ENCODE measurements at places on chromosomes 16 and 17.

GRCh38 chr16:5575646-5576245 lies 478.2 kb upstream of the EEF2KMT start:
- no peak for DNase-seq

DNA sequence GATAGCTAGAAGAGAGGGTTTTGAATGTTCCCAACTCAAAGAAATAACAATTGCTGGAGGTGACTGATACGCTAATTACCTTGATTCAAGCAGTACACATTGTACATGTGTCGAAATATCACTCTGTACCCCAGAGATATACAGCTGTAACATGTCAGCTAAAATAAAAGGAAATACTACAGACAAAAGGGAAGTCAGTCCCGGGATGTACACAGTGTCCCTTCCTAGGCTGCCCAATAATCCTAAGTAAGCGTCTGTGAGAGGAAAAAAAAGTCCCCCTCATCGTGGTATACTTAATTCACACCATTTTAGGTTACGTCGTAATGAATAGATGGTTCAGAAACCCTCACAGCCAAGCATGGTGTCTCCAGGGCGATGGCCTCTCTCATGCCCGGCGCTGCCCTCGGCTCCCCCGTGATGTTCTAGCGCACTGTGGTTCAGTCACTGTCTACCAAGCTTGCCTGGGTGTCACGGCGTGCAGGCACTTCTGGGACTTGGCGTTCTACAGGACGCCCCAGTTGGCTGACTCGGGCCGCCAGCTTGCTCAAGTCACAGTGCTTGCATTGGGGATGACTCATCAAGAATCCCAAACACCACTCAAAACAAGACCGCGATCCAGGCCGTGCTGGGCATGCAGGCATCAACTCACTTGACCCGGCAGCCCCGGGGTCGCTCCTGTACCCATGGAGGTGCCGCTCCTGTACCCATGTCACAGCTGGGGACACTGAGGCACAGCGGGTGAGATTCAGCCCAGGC lies 27.6 kb downstream of the CCDC40 start:
- no peak for DNase-seq

DNA sequence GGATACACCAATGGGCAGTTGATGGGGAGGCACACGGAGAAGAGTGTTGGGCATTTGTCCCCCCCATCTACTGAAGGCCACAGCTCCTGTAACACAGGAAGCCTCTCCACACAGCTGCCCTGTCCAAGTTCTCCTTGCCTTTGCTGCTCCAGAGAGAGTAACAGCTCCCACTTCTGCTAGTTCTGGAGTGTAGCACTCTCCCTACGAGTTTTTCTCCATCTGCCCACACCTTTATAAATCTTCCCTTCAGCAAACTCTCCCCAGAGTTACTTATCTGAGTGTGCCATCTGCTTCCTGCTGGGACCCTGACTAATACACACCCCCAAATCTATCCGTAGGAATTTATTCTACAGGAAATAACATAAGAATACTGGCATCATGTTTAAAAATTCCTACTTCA lies 42.6 kb upstream of the ERN1 start:
- DNase-seq, result no peak

GRCh38 chr17:56815711-56816110 lies 18.0 kb downstream of the C17orf67 start:
- no peak for DNase-seq

GRCh38 chr17:18225642-18226283 lies 328 bp downstream of the LLGL1 start:
- DNase-seq, result no peak

- DNase-seq, result no peak
Observed at GRCh38 chr16:48247311-48247710, at the start of gene ABCC11. TSS of gene ABCC11 (minus strand) at chr16:48247539. CDS start at chr16:48231921, 15,618 bp downstream.

DNA sequence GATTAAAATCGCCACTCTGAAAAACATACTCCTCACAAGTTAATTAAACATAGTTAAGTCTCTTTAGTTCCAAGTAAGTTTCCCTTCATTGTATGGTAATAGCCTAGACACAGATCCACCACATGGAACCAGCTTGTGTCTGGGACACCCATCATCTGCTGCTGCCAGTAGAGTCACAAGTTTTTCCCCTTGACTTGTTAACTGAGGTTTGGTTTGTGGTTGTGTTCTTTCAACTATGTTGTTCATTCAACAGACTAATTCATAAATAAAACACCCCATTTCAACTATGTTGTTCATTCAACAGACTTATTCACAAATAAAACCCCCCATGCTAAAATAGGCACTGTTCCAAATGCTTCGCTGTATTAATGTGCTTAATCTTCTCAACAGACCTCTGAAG lies 24.4 kb downstream of the YWHAE start:
- DNase-seq, result no peak

DNA sequence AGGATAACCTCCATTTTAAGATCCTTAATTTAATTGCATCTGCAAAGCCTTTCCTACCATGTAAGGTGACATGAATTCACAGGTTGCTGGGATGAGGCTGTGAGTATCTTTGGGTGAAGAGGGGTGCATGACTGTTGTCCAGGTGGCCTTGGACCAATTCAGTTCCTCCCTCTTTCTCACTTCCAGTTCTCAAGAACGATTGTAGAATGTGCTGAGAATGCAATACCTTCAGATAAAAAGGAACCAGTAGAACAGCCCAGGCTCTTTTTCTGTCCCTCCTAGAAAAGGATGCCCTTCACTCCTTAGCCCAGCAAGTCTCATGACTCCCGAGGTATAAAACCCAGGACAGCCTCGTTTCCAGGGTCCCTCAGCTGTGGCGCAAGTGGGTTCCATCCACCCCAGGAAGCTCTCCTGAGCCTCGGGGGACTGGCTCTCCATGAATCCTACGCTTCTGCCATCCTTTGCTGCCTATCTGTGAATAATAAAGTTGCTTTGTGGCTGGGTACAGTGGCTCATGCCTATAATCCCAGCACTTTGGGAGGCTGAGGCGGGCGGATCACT lies 61.6 kb upstream of the FA2H start:
- DNase-seq, result no peak

- DNase-seq, result no peak
Observed at GRCh38 chr16:54059319-54059718, 227.3 kb downstream of the IRX3 start.

- no peak for DNase-seq
Observed at GRCh38 chr17:72297326-72298115, 176.7 kb downstream of the SOX9 start.

DNA sequence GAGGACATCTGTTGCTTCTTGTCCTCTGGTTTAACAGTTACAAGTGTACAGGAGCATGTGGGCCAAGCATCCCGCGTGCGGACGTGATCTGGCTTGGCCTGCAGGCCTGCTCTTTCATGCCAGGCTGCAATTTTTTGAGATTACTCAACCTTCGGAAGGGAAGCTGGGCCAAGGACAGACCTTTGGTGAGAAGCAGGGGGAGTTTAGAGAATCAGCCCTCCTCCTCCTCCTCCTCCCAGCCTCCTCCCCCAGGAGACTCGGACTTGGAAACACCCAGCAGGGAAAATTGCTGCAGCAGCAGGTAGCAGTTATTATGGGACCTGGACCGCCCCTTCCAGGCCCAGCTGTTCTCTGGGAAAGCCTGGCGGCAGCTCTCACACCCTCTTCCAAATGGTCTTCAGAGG lies 5.1 kb upstream of the KLHL36 start:
- no peak for DNase-seq

DNA sequence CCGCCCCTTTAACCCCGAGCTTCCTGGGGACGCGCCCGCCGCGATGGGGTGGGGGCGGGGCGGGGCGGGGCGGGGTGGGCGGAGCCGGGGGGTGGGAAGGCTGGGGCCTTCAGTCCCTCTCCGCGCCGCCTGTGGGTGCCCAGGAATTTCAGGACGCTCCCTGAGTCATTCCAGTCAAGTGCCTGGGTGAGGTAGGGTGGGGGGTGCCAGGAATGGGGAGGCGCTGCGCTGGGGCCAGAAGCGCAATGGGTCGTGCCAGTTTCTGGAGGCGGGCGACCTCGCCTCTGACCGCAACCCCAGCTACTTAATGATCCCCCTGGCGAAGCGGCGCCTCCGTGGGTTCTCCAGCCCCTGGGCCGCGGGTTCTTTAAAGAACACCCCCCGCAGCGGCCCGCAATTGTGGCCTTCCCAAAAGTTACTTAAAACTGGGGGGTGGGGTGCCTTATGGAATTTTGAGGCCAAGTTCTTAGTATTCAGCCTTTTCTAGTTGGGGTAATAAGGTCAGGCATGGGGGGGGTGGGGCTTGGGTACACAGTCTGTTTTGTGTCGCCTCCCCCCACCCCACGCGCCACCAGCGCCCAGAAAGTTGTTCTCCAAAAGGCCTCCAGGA lies 826 bp upstream of the GSE1 start:
- peak; percentile 89 for DNase-seq

DNA sequence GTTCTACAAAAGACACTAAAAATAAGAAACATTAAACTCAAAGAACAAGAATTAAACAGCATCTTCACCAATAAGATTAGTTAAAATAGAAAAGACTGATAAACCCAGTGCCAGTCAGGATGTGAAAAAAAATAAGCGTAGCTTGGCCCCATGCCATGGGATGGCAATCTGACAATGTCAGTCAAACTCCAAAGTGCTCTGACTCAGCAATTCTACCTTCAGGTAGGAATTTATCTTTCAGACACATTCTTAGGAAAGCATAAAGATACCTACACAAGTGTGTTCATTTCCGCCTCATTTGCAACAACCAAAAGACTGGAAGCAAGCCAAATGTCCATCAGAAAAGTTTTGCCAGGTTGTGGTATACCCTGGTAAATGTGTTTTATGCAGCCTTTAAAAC lies 9.1 kb upstream of the MPO start:
- DNase-seq, result no peak

- DNase-seq, result no peak
Observed at GRCh38 chr17:76735006-76735405, 2.1 kb downstream of the SRSF2 start.

- no peak for DNase-seq
Observed at GRCh38 chr16:24778671-24779070, 49.2 kb downstream of the TNRC6A start.

DNA sequence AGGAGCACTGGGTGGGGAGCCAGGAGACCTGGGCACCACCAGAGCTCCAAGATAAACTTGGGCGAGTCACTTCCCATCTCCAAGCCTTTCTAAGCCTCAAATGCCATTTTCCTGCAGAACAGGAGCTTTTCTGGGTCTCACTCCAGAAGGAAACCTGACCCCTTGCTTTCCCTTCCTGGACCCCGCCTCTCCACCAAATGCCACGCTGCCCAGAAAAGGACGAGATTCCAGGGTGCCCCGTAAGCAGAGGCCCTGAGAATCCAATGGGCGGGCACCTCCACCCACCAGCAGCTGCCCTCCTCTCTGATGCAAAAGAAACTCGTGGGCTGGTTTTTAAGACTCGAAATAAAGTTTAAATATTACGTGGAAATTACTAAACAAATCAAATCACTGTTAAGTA lies 31.3 kb downstream of the ZNF423 start:
- DNase-seq, result no peak

DNA sequence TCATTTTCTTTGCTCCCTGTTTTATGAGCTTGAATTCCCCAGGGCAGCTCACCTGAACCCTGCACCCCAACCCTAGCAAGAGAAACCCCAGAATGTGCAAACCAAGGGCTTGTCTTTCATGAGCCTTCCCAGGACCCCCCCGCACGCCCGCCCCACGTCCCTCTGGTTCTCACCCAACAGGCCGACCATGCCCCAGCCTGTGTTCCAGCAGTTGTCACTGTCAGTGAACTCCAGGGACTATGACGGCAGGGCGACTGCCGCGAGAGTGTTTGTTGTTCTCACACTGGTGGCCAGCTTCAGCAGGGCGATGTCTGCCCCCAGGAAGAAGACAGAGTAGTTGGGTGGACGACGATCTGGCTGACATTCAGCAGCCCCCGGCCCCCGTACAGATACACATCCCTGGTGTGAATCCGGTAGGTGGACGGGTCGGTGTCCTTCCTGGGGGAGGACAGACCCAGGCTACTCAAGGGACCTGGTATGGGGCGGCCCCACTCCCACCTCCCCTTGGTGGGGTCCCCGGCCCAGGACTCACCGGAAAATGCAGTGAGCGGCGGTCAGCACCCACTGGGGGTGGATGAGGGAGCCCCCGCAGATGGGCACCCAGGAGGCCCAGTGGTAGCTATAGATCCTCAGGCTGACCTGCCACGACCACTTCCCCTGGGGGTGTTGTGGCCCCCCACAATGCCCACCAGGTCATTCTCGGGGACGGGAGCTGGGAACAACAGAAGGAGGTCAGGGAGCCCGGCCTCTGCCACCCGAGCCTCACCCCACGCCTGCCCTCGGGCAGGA lies 20.1 kb downstream of the TPSD1 start:
- no peak for DNase-seq

DNA sequence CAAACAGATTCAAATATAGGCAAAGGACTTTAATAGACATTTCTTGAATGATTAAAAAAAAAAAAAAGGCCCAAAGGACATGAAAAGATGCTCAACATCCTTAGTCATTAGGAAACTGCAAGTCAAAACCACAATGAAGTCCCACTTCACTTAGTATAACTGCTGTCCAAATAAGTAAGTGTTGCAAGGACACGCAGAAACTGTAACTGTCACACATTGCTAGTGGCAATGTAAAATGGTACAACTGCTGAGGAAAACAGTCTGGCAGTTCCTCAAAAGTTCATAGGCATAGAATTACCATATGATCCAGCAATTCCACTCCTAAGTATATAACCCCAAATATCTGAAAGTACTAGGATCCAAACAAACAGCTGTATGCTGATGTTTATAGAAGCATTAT lies 112.7 kb downstream of the BRIP1 start:
- DNase-seq, result no peak

- DNase-seq, result no peak
Observed at GRCh38 chr16:88387941-88388627, 5.3 kb downstream of the ZNF469 start.

GRCh38 chr17:27066315-27066714 lies 227.6 kb upstream of the WSB1 start:
- DNase-seq, result no peak

DNA sequence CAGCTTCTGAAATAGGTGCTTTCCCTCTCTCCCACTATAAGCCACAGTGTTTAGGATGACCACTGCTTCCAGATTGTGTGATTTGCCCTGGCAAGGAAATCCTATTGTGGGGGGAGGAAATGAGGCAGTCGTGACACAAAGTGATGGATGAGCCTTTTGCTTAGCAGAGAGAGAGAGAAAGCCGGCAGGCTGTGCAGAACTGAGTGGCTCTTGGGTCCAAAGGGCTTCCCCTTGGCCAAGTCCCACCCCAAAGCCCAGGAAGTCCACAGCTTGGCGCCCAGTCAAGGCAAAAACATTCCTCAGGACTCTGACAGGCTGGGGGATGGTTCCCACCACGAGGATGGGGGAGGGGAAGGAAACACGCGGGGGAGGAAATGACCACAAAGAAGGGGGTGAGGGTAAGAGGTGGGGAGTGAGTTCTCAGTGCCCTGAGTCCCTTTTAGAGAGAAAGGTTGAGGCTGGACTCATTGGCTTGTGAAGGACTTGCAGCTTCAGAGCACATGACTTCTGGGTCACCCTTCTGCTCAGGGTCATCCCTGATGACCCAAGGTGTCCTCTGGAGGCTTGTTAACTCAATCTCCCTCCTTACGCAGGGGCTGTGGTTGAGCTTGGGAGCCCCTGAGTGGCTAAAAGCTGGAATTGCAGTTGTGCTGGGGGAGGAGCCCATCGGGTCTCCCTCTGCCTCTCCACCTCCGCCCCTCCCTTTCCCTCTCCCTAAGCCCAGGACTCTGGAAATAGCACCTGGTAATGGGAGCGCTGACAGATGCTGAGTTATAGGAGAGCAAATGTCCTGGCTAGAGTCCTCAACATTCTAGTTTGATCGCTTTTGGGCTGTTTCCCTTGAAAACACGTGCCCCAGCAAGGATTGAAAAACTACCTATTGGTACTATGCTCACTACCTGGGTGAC lies 10.3 kb upstream of the MSL1 start:
- peak; percentile 94 for DNase-seq

GRCh38 chr16:65235339-65236177 lies 113.7 kb upstream of the CDH11 start:
- DNase-seq, result no peak

All from NCI-H510A (cell line).